ENCODE measurements at places on chromosomes 12 and 14.
A peak's percentile ranks its signal among the peaks of the same experiment; 100 is the strongest.

DNA sequence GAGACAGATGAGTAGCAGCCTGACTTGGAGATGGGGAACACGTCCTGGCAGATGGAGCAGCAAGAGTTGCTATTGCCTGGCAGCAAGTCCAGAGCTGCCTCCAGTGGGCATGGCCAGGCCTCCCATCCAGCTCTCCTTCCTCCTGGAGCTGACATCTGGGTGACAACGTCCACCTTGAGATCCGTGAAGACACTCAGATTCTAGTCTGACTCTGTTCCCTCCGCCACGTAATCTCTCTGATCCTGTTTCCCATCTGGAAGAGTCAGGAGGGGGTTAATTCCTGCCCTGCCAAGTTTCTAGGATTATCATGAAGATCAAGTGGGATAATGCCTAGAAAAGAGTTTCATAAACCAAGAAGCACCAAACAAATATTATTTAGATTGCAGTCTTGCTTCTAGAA lies 65.3 kb upstream of the FAM181A start:
- no peak for DNase-seq

DNA sequence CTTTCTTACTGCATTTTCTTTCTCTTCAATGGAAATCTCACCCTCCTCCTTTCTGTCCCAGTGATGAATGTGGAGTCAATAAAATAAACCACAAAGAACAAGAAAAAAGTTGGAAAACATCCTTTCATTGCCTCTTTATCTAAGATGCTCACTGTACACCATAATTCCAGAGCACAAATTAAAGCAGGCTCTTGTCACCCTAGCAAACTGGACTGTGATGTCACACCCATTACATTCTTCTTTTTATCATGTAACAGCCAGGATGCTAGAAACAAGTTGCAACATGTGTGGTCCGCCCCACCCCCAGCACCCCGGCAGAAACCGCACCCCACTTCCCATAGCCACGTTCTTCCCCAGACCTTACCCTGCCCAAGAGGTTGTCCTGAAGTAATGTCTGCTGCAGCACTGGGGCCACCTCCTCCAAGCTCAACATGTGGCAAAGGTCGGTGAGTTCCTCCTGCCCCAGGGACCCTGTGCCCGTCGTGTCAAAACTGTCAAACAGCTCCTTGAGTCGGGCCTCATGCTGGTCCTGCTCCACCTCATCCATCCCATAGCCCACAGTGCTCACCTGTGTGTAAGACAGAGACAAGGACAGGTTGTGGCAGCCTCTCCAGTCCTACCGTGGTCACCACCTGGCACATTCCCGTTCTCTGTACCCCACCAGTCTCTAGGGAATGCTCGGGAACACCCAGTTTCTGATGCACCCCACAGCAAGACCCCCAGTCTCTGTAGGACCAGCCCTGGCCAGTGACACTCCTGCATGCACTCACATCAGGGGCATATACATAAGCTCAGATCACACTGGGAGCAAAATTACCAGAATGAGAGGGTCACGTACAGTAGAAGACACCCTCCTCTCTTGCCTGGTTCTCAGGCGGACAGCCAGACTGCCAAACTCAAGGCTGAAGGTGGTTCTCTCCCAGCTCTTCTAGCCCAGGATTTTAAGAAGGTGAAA lies 9.2 kb downstream of the NIN start:
- DNase-seq: no peak

DNA sequence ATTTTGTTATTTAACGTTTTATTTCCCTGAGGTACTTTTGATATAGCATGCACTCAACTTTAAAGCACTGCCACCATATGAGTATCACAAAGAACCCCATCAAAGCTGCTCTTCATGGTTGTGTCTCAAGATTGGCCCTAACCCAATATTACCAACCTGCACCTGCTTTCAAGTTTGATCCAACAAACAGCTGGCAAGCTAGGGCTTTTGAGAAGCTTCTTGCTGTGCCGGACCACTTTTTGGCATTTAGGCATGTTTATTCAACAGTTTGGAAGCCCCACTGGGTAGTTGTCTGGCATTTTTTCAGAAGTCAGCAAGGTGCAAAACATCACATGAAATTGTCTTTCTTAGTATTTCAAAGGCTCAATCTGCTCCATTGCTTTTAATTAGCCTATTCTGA lies 137.2 kb upstream of the PLEKHA5 start:
- no peak for DNase-seq

DNA sequence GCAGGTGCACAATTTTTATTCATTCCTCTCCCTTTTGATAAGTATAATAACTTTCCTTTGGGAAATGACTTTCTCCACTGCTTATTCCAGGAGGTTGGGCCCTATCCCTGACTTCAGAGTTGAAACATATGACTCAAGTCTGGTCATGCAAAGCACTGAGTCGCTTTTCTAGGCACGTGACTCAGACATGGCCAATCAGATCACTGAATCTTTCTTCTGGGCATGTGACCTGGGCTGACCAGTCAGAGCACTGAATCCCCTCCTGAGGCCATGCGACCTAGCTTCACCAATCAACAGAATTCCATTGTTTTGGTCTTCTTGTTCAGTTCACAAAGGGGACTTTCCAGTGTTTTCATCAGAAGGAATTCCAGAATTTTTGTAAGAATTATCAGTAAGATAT lies 377.1 kb upstream of the KITLG start:
- DNase-seq: no peak

DNA sequence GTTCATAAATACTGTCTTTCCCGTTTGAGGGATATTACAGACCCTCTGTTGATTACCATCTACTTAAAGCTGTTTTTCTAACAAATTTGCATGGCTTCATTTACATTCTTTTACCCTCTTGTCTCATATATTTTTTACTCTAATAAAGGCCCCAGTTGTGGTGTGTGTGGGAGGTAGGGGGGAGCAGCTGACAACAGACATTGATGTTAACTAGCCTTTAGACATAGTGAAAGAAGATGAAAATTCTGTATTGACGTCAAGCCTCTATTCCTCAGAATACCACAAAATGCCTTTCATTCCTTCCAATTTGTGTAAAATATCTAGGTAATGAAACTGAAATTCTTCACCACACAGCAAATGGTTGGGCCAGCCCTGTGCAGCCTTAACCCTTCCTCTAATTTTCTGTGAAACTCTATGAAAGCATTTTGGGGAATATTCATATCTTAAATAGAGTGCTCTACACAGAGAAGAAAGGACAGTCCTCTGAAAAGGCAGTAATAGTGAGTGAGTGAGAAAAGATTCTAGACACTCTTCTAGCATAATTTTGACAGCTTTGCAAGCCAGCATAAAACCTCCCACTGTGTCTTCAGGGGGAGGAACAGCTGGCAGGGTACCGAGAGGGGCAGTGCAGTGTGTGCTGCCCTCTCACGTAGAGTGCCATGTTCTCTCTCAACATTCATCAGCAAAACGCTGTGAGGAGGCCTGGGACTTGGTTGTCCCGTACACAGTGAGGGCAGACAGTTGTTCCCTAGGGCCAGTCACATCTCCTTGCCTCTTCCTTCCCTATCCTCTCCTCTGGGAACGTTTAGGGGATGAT lies 20.1 kb upstream of the CERS5 start:
- DNase-seq: no peak

DNA sequence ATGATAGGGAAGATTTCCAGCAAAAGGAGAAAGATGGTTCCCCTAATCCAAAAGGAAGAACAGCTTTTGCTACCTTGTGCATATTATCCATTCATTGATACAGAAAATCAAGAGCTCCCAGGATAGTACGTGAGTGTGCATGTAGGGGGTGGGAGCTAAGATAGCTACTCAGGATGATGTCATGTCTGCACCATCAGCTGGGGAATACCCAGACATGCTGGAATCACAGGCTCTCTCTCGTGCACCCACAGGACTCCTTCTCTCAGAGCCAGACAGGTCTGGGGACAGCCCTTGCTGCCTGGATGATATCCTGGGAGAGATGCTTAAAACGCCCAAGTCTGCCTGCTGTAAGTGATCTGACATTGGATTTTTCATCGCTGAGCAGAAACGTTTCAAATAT lies 38.9 kb downstream of the FOXN3 start:
- no peak for DNase-seq

- DNase-seq: no peak
Measured at GRCh38 chr12:27970401-27971120, 2.0 kb downstream of the PTHLH start.

GRCh38 chr12:116222358-116222757 lies 55.1 kb downstream of the MED13L start:
- no peak for DNase-seq

- DNase-seq: no peak
Measured at GRCh38 chr14:79656056-79656455, 555.2 kb downstream of the DIO2 start.

DNA sequence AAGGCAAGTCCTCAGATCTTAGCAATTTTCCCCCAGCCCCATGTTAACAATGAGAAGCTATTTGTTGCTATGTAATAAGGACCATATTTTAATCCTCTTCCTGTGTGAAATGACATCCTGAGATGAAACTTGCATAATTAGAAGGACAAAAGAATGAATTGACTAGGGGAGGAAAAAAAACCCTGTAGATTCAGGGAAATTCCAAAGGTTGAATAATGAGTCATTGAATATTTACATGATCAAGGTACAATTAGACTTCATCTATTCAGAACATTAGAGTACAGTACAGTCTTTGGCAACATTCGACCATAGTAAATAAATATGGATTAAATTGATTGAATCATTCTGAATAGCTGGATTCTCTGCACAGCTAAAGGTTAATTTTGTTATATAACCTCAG lies 9.4 kb downstream of the MYBPC1 start:
- no peak for DNase-seq

GRCh38 chr12:69653703-69654102 lies 43.0 kb upstream of the LRRC10 start:
- no peak for DNase-seq

GRCh38 chr14:55535516-55536203 lies 44.3 kb upstream of the KTN1 start:
- DNase-seq: no peak

- no peak for DNase-seq
Measured at GRCh38 chr14:74954232-74954946, 1.0 kb downstream of the PGF start.

DNA sequence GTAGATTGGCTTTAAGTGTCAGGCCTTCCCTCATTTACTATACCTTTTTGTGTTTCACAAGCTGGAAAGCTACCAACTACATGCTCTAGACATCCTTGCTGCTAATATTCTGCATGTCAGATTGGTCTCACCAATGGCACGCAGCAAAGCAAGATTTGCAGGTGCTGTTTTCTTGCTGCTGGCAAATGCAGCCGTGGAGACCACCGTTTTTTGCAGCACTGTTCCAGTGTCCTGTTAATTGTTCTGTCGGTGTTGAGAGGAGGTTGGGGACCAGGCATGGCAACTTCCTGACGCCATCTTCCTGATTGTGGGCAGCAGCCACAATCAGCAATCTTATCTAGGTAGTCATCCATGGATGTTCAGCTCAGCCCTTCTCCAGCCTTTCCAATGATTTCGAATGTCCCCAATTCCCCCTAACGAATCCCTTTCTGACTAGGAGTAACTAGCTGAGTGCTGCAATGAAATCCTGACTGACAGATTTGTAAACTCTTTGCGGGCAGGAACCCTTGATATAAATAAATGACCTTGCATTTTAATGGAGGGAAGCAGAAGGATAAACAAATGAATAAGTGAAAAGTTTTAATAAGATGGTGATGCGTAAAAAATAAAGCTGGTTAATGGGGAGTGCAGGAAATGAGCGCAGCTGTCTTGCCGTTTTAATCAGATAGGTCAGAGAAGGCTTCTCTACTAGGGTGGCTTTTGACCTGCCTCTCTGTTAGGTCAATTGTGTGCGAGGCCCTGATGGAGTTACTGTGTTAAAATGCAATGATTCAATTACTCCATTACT lies 574 bp upstream of the CRADD start:
- DNase-seq: no peak

DNA sequence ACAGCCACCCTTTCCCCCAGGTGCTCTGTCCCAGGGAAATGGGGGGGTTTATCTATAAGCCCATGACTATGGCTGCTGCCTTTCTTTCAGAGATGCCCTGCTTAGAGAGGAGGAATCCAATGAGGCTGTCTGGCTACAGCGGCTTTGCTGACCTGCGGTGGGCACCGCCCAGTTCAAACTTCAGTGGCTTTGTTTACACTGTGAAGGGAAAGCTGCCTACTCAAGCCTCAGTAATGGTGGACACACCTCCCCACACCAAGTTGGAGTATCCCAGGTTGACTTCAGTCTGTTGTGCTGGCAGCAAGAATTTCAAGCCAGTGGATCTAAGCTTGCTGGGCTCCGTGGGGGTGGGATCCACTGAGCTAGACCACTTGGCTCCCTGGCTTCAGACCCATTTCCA lies 869.2 kb downstream of the SLC6A15 start:
- no peak for DNase-seq

GRCh38 chr12:67241482-67241881 lies 27.7 kb upstream of the CAND1 start:
- no peak for DNase-seq

DNA sequence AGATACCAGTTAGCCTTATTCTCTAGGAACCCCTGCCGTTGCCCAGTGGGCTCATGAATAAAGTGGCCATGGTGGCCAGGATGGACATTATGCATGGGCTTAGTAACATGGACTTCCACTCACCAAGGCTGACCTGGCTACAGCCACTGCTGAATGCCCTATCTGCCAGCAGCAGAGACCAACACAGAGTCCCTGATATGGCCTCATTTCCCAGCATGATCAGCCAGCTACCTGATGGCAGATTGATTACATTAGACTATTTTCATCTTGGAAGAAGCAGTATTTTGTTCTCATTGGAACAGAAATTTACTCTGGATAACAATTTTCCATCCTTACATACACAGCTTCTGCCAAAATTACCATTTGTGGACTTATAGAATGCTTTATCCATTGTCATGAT lies 16.2 kb upstream of the LPCAT3 start:
- DNase-seq: no peak

DNA sequence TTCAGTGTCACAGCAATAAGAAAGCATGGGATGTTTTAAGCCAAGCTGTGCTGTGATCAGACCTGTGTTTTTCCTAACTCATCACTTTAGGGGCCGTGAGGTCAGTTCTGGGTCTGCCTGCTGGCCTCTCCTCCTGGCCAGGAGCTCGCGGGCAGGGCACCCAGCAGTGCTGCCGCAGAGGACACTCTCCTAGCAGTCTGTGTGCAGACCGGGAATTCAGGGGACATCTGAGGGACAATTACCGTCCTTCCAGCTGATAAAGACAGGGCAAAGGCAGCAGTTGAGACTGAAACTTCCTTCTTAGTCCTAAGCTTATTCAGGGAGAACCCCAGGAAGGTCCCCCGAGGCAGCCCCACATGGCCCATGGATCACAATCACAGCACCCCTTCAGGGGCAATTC lies 89.6 kb downstream of the CHGA start:
- DNase-seq: no peak

- peak; percentile 29 for DNase-seq
Measured at GRCh38 chr12:32896432-32897280, at the start of gene PKP2. Gene PKP2 (minus strand): TSS chr12:32896777. CDS start chr12:32896731, 46 bp downstream.
